NCI-H2107 (cell line): ENCODE measurements at places on chromosomes 16 and 17.

DNA sequence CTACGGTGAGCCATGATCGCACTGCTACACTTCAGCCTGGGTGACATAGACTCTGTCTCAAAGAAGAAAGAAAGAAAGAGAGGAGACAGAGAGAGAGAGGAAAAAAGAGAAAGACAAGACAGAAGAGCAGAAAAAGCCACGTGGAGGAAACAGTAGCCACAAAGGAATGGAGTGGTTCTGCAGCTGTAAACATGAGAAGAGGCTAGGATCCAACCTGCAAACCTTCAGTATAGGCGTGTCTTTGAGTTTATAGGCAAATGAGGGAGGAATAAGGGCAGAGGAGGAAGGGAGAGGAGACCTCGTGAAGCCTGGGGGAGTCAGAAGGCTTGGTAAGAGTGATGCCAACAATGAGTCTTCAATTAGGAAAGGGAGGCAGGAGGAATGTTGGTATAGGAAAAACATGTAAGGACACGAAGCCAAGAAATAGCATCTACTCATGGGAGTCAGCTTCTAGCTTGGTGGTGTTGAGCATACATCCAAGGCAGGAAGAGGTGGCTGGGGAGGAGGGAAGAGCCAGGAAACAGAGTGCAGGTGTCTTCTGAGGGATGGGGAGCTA, 3.9 kb downstream of the MED9 start:
- DNase-seq: no peak

DNA sequence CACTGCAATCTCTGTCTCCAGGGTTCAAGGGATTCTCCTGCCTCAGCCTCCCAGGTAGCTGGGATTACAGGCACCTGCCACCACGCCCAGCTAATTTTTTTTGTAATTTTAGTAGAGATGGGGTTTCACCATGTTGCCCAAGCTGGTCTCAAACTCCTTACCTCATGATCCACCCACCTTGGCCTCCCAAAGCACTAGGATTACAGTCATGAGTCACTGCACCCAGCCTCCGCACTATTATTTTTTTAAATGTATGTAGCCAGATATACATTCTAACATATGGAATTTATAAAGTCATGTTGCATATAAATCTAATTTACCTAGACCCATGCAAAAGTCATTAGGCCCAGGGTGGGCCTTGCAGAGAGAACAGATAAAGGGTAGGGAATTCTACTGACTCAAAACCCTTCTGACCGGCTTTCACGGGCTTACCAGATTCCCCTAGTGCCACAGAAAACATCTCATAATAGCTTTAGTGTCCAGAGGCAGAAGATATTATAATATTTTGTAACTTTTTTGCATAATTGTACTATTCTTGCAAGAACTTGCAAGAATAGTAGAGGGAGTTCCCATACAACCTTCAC, 20.5 kb upstream of the HELZ start:
- DNase-seq: no peak

DNA sequence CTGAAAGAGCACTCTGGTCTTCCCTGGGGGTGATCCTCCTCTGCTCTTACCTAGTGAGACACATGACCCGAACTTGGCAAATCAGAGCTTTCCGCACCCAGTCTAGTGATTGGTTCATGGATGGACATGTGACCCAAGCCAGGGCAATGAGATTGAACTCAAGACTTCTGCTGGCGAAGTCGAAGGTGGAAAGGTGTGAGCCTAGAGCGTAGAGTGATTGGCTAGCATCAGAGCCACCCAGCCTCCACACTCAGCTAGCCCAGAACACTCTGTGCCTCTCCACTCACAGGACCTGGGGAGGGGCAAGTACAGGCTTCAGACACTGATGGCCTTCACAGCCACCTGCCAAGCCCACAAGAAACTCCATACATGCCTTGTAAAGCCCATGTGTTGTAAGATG, 17.6 kb downstream of the ATPAF2 start:
- no peak for DNase-seq

DNA sequence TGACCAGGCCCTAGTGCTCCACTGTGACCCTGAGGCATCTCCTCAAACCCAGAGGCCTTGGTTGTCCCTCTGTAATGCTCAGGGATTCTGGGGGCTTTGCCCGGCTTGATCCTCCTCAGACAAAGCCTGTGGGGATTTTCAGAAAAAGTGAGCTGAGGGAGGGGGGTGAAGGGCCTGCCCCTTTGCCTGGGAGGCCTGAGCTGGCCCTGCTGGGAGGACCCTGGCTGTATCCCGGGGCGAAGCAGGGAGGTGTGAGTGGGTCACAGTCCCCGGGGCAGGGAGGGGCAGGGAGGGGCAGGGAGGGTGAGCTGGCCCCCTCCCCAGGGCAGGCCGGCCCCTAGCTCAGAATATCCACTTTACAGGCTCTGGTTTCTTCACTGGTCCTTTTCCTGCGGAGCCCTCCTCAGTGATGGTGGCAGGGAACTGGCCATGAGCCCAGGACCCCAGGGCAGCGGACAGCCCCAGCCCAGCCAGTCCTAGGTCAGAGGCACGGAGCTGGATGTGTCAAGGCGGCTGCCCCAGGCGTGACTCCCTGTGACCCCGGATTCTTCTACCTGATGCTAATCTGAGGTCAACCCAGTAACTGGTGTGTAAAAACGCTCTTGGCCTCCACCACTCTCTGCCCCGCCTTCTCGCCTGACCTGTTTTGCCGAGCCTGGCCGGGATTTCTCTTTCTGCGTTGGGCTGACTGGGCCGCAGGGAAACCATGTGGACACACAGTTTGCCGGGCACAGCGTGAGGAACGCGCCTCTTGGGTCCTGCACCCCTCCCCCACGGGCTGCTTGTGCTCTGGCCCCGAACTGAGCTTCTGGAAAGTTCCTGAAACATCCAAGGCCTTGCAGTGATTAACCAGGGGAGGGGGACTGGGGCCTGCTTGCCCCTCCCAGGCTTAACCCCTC, 5.8 kb upstream of the FASN start:
- DNase-seq: no peak

GRCh38 chr17:46730026-46730425, 88.5 kb downstream of the WNT3 start:
- no peak for DNase-seq

DNA sequence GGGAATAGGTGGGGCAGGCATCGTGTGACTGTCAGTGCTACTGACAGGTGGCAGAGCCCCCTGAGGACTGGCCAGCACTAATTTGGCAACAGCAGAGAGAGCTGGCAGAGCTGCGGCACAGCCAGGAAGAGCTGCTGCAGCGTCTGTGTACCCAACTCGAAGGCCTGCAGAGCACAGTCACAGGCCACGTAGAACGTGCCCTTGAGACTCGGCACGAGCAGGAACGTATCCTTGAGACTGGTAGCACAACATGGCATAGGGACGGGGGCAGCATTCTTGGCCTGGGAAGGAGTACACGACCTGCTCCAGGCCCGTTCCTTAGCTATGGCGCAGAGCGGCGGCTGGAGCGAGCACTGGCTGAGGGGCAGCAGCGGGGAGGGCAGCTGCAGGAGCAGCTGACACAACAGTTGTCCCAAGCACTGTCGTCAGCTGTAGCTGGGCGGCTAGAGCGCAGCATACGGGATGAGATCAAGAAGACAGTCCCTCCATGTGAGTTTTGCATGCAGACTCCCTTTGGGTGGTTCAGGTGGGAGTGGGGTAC, 3.0 kb upstream of the NRN1L start:
- DNase-seq: no peak

- DNase-seq: no peak
Observed at GRCh38 chr17:77867308-77867781, 91.2 kb upstream of the TNRC6C start.

- DNase-seq: no peak
Observed at GRCh38 chr16:47939680-47940079, 216.1 kb downstream of the ABCC12 start.

DNA sequence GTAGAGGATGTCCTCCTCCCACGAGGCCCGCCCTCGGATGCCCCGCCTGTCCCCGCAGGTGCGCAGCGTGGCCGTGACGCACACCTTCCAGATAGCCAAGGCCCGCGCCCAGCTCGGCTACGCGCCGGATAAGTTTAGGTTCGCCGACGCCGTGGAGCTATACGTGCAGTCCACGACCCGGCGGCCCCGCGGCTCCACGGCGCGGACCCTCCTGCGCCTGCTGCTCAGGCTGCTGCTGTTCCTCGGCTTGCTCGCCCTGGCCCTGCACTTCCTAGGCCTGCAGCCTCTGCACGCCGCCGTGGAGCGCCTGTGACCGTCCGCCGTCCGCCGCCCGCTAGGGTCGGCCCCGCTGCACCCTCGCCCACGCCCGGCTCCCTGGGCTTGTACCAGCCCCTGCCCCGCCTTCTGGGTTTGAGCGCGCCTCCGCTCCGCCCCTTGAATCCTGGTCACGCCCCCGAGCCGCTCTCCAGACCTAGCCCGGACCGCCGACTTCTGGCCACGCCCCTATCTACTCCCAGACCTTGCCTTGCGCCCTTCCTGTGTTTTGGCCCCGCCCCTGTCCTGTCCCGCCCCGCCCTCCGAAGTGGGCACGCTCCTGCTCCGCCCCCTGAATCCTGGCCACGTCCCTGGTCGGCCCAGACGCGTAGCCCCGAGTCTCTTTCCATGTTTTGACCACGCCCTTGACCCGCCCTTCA, 15.8 kb upstream of the EEF2K start:
- no peak for DNase-seq

DNA sequence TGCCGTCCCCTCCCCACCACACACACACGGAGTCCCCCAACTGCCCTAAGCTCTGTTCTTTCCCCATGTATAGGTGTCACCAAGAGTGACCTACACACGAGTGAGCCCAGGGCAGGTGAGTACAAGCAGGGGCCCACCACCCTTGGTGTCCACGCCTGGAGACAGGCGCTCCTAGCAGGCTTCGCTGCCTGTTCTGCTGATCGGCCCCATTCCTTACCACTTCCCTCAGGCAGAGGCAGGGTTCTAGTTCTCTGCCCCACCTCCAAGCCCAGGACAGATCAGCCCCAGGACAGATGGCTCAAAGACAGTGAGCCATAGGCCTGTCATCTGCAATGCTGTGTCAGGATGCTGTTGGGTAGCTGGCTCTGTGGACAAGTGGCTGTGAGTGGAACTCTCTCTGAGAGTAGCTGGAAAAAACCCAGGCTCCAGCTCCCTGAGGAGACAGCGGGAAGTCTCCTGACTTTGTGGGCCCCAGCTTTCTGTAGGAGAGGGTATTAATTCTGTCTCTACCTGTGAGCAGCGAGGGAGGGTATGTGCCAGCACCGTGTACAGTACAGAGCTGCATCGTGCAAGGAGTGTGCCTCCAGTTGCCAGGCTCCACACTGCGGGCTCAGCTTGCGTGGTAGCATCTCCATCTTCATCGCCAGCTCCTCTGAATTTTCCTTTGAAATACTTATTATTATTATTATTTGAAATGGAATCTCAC, 897 bp downstream of the TP53I13 start:
- no peak for DNase-seq

DNA sequence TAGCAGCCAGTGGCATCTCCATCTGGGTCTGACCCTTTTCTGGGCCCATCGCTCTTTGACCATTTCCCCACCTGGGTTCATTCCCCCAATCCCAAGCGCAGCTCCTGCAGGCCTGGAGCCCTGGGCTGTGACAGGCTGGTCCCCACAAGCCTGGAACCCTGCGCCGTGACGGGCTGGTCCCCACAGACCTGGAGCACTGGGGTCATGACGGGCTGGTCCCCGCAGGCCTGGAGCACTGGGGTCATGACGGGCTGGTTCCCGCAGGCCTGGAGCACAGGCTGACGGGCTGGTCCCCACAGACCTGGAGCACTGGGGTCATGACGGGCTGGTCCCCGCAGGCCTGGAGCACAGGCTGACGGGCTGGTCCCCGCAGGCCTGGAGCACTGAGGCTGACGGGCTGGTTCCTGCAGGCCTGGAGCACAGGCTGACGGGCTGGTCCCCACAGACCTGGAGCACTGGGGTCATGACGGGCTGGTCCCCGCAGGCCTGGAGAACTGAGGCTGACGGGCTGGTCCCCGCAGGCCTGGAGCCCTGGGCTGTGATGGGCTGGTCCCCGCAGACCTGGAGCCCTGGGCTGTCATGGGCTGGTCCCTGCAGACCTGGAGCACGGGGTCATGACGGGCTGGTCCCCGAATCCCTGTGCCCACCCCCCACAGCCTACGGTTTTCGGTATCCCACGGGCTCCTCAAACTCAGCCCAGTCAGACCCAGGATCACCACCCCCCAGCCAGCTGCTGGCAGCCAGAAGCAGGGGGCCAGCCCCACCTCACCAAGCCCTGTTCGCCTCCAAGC, 16.6 kb downstream of the TMC6 start:
- DNase-seq: no peak

DNA sequence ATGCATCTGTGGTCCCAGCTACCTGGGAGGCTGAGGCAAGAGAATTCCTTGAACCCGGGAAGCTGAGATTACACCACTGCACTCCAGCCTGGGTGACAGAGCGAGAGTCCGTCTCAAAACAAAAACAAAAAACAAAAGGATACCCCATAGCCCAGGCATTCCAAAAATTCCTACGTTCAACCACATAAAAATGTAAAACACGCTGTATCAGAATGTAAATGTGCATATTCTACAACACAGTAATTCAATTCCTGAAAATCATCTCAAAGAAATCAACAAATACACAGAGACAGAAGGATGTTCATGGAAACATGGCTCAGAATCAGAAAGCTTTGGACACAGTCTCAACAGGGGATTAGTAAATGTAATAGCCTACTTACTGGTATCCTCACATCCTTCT, 33.0 kb downstream of the COG7 start:
- no peak for DNase-seq

GRCh38 chr17:71438631-71439146, 682.1 kb upstream of the SOX9 start:
- DNase-seq: peak; percentile 49

- no peak for DNase-seq
Observed at GRCh38 chr17:58308985-58309917, 19.3 kb downstream of the TSPOAP1 start.

DNA sequence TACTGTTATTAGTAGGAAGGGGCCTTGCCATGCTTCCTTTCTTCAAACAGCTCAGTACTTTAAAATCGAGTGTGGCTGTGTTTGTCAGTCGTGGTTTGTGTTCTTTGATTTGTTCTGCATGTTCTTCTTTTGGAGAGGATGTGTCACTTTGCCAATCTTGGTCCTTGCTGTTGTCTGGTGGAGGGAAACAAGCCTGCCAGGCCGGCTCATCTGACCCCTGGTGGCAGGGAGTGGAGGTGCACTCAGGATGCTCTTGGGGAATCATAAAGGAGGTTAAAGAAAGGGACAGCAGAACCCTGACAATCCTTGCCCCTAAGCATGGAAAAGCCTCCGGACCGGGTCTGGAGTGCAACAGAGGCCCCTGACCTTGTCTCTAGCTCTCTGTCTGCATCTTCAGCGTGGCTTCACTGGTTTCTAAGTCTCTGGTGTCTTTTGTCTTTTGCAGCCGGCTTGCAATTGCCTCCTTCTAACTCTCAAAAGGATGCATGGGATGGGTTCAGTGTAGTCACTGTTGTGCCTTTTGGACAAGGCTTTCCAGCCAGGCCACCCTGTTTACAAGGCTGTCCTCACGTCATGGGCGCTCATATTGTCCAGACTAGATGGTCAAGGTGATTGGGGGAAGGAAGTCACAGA, 135.8 kb downstream of the WWOX start:
- peak; percentile 46 for DNase-seq
